Activated CD8-positive, alpha-beta memory T cell treated with anti-CD3 and anti-CD28 coated beads for 24 hours (primary cell): ENCODE measurements at places on chromosomes 7 and 10.

GRCh38 chr7:127021019-127021738 lies 231.6 kb downstream of the GRM8 start:
- DNase-seq = no peak

GRCh38 chr10:72006026-72006425 lies 41.8 kb downstream of the CHST3 start:
- DNase-seq = no peak

DNA sequence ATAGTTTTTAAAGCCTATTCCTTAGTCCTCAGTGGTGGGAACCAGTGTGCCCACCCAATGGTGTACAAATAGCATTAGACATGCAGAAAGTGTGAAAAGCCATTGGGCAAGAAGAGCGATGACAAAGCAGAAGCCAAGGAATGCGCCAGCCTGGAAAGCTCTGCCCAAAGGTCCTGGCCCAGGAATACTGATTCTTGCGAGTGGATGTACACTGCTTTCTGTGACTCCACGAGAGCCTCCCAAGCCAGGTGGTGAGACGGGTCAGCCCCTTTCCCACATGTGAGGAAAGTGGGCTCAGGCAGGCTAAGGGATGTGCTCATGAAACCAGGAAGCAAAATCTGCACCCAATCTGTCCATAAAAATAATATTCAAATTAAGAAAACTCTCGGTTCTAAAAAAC lies 106.6 kb downstream of the ADCY1 start:
- no peak for DNase-seq

- DNase-seq = no peak
Observed at GRCh38 chr7:18086165-18087025, 58.7 kb upstream of the PRPS1L1 start.

DNA sequence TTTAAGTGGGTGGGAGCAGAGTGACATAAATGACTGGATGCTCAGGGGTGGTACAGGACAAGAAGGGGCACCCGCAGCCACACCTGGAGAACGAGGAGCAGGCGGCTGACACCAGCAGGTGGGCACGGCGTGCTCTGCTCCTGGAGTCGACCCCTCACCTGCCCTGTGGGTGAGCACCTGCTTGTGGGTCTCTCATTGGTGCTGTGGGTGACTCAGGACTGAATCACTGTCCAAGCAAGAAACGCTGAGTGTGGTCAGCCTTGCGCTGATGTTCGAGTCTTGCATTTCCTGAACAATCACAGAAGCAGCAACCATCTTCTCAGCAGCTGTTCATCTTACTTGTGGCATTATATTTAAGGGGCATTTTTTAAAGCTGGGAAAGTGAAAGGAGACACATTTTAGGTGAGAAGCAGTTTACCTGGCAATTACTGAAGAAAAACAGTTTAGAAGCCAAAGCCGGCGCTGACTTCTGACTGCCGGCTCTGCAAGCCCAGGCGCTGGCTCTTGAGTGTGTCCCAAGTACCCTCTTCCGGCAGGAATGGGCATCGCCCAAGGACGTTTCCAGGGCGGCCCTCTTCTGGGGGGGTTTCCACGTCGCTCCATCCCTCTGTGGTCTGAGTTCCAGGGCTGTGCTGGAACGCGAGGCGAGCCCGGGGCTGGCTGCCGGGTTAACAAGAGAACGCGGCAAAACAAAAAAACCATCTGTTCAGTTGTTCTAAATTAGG lies 145.2 kb upstream of the PFKP start:
- no peak for DNase-seq

- DNase-seq = no peak
Observed at GRCh38 chr7:151925446-151926335, 30.6 kb upstream of the GALNTL5 start.

DNA sequence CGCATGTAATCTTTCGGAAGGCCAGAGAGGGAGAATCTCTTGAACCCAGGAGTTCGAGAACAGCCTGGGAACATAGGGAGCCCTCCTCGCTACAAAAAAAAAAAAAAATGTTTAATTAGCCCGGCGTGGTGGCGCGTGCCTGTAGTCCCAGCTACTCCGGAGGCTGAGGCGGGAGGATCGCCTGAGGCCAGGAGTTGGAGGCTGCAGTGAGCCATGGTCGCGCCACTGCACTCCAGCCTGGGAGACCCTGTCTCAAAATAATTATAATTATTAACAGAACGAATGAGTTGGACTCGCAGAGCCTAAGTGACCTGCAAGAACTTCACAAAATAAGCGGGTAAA lies 794 bp downstream of the PCGF6 start:
- DNase-seq = no peak

DNA sequence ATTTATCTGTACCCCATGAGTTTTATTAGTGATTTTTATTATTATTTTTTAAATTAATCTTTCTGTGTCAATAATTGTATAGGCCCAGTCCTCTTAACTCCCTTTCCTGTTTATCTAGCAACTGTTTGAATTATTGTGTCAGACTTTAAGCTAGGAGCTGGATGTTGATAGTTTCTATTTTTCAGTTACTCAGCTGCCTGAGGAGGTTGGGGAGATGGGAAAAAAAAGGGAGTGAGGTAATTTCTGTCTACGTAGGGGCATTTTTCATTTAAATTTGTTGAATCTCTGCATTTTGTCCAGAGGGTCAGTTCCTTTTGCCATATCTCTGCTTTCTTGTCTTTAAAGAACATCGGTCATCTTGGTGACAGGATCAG lies 5.0 kb upstream of the ZNF518A start:
- DNase-seq = no peak

DNA sequence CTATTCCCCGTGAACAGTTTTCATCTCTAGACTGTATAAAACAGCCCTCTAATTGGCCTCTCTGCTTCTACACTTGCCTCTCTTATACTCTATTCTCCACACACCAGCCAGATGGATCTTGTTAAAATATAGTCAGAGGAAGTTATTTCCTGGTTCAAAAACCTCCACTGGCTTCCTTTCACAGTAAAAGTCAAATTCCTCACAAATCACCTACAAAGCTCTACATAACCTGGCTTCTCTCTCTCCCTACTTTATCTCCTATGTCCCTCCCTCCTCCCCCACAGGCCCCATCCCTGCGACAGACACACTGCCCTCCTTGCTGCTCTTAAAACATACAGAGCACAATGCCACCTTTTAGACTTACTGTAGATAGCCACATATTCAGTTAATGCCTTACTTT lies 60.1 kb downstream of the TPK1 start:
- no peak for DNase-seq

- peak; percentile 77 for DNase-seq
Observed at GRCh38 chr7:17234030-17234397, 64.4 kb upstream of the AHR start.

DNA sequence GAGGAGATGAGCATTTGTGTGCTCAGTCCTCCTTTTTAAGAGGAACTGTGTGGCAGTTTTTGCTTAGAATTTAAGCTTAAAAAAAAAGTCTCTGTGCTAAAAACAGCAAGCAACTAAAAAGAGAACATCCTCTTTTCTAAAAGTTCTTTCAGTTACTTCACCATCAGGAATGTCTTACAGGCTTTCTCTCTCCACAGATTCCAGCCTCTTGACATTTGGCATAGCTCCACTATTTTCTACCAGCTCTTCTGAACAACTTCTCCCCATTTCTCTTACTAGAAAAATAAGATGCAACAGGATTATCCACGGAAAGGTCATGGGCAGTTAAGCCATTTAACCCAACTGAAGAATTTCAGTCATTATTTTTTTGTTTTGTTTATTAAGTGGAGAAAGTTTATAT lies 13.2 kb downstream of the PCLO start:
- DNase-seq = no peak
